ENCODE measurements at places on chromosomes 2 and 18.

DNA sequence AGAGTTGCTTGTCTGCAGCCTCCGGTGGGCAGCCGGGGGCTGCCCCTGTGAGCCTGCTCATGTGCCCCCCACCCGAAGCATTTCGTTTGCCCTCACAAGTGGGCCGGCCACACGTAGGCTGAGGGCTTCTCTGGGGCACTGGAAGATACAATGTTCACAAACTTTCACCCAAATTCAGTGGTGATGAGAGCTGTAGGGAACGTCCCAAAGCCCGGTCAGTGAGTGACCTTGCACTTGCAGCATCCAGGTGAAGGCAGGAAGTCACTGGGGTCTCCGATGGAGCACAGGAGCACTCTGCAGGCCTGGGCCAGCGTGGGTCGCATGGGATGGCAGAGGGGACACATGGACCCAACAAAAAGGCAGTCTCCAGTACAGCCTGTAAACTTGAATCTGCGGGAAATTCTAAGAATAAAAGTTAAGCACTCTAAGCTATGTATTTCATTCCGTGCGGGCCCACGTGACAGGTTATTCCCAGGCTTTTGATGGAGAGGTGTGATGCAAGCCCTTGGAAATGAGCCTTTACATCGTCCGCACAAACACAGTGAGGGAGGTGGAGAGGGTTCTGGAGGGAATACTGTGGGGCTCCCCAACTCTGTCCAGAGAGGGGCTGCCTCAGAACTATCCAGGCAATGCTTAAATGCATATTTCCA is 42.5 kb downstream of the CNGA3 start:
- no peak for DNase-seq

- DNase-seq: no peak
Observed at GRCh38 chr2:54419855-54420523, 36.1 kb upstream of the SPTBN1 start.

GRCh38 chr2:144300632-144301031 is 219.3 kb downstream of the ZEB2 start:
- DNase-seq: no peak

DNA sequence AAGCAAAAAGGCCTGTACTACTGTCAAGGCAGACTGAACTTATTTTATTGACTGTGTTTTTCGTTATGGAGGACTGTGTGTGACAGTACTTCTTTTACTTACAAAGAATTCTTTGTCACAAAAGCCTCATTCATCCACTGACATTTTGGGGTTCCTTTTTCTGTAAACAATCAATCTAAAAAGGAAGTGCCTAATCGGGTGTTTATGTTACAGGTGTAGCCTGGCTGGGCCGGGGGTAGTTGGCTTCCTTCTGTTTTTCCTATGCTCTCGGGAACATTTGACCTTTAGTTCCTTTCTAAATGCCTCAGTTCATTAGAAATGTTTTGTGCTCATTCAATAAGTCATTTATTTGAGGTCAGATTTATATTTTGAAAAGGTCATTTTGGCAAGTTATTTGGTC is 8.3 kb downstream of the ZCCHC2 start:
- DNase-seq: no peak

- DNase-seq: no peak
Observed at GRCh38 chr2:100780203-100781008, 39.5 kb upstream of the NPAS2 start.

- peak; percentile 53 for DNase-seq
Observed at GRCh38 chr2:137302957-137303356, 537.6 kb downstream of the THSD7B start.

All from NCI-H446 treated with DMSO at 0.1 percent for 48 hours (cell line).